ENCODE measurements at places on chromosomes 13 and 19.
A peak's percentile ranks its signal among the peaks of the same experiment; 100 is the strongest.

GRCh38 chr19:49065905-49066512 lies 1.4 kb upstream of the NTF4 start:
- DNase-seq: no peak

DNA sequence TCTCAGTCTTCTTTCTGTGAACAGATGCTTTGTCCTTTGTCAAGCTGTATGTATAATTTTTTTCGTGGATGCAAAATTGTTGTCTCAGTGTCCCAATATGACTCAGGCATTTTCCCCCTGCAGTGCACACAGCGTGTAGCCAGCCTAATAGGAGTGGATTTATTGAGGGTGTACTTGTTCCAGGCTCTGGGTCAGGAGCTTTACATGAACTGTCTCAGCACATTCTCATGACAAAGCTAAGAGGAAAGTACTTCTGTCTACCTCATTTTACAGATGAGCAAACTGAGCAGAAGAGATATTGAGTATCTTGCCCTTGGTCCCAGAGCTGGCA lies 50.8 kb downstream of the STK24 start:
- DNase-seq: no peak

DNA sequence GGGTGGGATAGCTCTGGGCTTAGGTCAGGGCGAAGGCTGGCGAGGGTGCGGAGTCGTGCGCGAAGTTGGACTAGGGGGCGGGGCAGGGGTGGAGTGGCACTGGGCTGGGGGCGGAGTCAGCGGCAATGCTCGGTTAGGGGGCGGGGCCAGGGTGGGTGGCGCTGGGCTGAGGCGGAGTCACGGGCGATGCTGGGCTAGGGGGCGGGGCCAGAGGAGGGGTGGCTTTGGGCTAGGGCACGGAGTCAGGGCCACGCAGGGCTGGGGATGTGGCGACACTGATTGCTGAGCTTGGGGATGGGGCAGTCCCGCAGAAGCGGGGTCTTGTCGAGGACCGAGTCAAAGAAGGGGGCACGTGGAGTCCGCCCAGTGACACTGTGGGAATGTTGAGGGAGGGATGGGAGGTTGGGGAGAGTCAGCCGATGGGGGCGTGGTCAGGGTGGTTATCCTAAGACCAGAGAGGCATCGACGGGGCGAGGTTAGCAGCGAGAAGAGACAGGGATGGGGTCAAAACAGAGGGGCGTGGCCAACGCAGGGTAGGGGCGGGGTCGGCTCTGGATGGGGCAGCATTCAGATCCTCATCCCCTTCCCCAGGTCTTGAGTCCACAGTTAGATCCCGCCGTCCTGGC lies 8.7 kb downstream of the HOMER3 start:
- DNase-seq: peak; percentile 97

GRCh38 chr19:17235971-17236777 lies 9.5 kb downstream of the NR2F6 start:
- DNase-seq: no peak

GRCh38 chr19:45351401-45351952 lies 10.9 kb downstream of the KLC3 start:
- DNase-seq: no peak

DNA sequence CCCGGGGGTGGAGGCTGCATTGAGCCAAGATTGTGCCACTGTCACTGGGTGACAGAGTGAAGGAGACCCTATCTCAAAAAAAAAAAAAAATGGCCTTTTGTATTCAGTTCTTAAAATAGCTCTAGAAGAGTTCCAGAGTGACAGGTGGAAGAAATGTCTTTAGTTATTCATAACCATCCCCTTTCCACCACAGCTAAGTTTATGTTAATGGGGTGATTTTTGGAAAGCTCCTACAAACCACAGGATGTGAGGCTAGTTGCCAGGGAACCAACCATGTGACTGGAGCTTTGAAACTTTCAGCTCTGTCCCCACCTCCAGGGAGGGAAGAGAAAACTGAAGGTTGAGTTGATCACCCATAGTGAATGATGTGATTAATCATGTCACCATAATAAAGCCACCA lies 6.9 kb downstream of the ZNF490 start:
- DNase-seq: no peak

GRCh38 chr13:111267205-111267604 lies 53.2 kb upstream of the TEX29 start:
- no peak for DNase-seq

DNA sequence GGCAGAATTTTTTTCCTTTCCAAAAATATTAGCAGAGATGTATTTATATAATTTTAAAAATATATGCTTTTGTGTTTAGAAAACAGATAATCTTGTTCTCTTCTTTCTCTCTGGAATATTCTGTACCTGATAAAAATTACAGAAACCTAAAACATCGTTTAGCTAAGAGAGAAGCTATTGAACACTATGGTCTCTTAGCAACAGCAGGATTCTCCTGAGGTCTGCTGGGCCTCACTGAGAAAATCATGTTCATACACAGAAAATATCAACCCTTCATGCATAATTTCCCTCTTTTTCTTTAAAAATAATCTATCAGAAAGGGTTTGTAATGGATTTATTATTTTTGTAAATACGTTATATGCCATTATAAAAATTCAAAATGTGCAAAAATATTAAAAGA lies 242.2 kb downstream of the DCLK1 start:
- no peak for DNase-seq

- no peak for DNase-seq
Measured at GRCh38 chr13:21973437-21974125, 302.7 kb downstream of the FGF9 start.

Data from left lung (tissue), 14 donors.